ENCODE measurements at places on chromosomes 1 and 21.

DNA sequence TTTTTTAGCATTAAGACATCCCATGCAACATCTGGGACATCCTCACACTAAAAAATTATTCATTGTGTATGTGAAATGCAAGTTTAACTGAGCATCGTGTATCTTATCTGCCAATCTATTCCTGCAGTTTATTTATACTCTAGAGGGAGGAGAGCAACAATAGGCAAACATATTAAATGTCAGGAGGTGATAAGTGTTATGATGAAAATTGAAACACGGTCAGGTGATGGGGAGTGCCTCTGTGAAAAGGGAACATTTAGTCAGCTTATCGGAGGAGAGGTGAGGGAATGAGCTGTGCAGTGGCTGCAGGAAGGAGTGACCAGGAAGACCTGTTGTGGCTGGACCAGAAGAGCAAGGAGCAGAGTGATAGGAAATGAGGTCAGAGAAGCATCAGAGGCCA, 775 bp upstream of the EFCAB14 start:
- peak; percentile 28 for DNase-seq

GRCh38 chr1:176843352-176844297, 320.9 kb downstream of the ASTN1 start:
- DNase-seq = peak; percentile 14

- no peak for DNase-seq
Measured at GRCh38 chr21:35266546-35266945, 217.4 kb upstream of the RUNX1 start.

DNA sequence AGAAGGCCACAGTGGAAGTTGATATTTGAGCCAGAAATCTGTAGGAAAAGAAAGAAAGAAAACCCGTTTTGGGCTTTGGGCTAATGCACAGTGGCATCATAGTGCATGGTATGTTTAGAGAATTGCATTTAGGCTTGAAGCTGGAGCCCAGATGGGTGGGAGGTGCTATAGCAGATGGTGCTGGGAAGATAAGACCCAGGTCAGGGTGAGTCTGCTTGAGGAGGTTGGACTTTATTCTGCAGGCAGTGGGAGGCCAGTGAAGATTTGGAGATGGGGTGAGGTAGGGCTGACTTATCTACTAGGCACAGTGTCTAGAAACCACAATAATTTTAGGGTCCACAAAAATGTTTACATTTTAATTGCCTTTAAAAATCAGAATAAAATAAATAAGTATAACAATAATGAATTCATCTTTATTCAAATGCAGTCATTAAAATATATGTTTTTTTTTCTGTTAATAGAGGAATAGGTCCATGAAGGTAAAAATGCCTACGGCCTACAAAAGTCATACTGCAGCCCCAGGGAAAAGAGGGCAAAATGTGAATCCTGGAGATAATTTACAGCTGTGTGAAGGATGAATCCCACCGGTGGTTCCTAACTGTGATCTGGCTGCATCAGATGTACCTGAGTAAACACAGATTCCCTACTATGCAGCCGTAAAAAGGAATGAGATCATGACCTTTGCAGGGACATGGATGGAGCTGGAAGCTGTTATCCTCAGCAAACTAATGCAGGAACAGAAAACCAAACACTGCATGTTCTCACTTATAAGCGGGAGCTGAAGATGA, 8.7 kb downstream of the DNAJC6 start:
- DNase-seq = peak; percentile 98

DNA sequence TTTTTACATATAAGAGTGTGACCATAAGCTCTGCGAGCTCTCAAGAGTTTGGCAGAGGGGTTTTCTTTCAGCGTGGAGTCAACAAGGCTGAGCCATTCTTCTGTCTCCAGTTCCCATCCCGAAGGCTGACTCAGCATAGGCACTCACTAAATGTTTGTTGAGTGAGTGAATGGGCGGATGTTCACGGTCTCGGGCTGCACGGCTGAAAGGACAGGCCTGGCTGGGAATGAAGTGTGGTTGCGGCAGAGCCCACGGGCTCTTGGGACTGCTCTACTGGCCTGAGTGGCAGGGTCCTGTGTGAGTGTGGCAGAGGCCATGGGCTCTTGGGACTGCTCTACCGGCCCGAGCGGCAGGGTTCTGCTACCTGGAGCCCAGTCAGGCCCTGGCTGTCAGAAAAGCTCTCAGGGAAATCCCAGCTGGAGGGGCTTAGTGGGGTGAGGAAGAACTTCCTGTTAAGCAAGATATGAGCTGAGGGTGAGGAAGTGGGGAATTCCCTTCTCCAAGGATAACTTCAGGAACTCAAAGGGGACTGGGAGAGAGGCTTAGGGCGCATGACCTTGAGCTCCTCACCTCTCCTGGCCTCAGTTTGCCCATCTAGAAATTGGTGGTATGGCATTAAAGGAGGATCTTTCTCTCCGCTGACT, 56.6 kb upstream of the C1orf174 start:
- no peak for DNase-seq

Data from hematopoietic multipotent progenitor cell treated with erythropoietin and hydrocortisone succinate and interleukin-3 and kit ligand, for 8 days (in vitro differentiated cells).